ENCODE measurements at places on chromosomes 16 and 17. TPM values are rescaled to one million over a fixed set of nuclear protein-coding genes. Genes with fewer than 3 reads are reported as not detected.

GRCh38 chr16:67995423-67995822 lies 3.9 kb downstream of the DPEP2 start:
- DNase-seq: no peak

- peak; percentile 95 for DNase-seq
Measured at GRCh38 chr17:31580706-31581490, 189.4 kb downstream of the RAB11FIP4 start.

DNA sequence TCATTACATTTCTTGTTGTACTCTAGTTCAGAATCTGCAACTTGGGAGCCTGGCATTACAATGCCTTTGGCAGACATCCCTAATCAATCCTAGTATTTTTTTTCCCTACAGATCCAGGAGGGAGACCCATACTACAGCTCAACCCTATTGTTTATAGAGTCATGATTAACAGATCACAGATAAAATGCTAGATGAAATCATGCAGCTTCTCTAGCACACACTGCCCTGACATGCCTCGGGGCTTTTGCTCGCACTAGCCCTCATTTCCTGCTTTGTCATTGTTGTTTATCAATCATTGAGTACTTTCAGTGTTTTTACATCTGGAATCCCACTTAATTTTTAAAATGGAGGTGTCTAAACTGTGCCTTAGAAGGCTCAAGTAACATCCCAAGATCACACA lies 412.5 kb downstream of the CA10 start:
- no peak for DNase-seq

DNA sequence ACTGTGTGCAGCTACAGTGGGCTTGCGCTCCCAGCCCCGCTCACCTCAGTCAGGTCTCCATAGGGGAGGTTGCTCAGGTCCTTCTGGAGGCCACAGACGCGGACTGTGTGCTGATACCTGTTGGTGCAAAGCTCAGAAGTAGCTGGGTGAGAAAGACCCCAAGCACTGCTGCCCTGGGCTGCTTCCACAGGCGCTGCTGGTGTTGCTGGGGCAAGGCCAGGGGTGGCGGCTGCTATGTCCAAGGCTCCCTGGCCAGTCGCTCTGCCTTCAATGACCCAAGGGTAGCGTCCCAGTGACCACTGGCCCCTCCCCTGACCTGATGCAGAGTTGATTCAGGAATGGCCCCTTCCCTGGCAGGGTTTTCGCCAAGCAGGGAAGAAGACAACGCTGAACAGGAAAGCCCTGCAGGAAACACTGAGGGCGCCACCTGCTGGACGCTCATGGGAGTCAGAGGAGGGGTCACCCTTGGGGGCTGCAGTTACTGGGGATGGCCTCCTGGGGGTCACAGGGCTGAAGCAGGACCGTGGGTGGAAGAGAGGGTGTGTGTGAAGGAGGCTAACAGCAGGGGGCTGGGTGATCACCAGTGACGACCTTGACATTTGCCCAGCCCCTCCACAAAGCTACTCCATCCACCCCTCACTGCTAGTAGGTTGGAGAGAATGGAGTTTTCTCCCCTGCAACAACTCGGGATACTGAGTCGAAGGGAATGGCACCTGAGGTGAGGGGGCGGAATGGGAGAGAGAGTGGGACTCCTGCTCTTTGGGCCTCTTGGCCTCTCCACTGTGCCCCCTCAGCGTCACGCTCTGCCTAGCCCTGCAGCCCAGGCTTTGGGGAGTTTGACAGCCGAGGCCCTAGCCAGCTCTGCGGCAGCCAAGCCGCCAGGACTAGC lies 38.3 kb downstream of the ABCC12 start:
- DNase-seq: peak; percentile 61

GRCh38 chr16:48948911-48949310 lies 332.7 kb downstream of the CBLN1 start:
- DNase-seq: no peak

DNA sequence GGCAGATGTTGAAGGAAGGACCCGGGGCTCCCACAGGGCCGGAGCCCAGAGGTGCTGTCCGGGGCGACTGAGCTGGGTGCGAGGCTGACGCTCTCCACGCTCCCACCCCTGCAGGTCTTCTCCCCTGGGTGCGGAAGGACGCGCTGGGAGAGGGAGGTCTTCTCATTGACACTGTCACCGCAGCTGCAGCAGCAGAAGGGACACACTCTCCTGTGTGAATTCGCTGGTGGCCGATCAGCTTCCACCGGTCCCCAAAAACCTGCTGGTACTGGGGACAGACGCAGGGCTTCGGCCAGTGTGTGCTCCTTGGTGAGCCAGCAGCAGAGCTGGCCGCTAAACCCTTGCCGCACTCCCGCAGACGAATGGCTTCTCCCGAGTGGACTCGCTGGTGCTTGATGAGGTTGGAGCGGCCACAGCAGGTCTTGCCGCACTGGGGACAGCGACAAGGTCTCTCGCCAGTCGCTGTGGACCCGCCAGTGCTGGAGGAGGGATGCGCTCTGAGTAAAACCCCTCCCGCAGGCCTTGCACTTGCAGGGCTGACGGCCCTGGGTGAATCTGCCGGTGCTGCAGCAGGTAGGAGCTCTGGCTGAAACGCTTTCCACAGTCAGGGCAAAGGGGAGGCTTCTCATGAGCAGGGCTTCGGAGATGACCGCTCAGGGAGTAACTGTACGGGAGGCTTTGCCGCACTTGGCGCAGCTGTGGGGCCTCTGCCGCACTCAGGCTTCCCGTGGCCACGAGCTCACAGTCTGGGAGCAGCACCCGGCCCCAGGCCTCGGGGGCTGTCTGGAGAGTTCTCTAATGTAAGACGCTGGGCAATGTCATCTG lies 6.2 kb downstream of the ZNF843 start:
- DNase-seq: no peak

NPIPB5 gene
- total RNA-seq: 16.0 TPM

ITGAX gene
- not detected for total RNA-seq

Data from LHCN-M2 (cell line).